Purkinje cell (primary cell): ENCODE measurements at places on chromosomes 3 and 15. TPM values are rescaled to one million over a fixed set of nuclear protein-coding genes. Genes with fewer than 3 reads are reported as not detected.

The CCDC54 gene
- not detected in 2 replicates for polyA plus RNA-seq

The B3GNT5 gene
- polyA plus RNA-seq = 63.6 and 65.3 TPM in 2 replicates

The CCR5 gene
- not detected in 2 replicates for polyA plus RNA-seq

The KNG1 gene
- polyA plus RNA-seq = not detected in 2 replicates

The OR5K2 gene
- polyA plus RNA-seq = not detected in 2 replicates

The CHRD gene
- 0.69 TPM in 1 of 2 replicates, not detected in the other for polyA plus RNA-seq

The TMEM212 gene
- polyA plus RNA-seq = not detected in 2 replicates

The PGBD4 gene
- 1.9 and 2.9 TPM in 2 replicates for polyA plus RNA-seq

The MFSD1 gene
- polyA plus RNA-seq = 19.8 and 24.5 TPM in 2 replicates

The KBTBD13 gene
- polyA plus RNA-seq = not detected in 2 replicates

The LINGO1 gene
- 0.60 and 6.4 TPM in 2 replicates for polyA plus RNA-seq

The TRIM59 gene
- polyA plus RNA-seq = 0.54 and 1.1 TPM in 2 replicates

The BCL2A1 gene
- not detected in 2 replicates for polyA plus RNA-seq

The P3H2 gene
- 0.29 and 2.3 TPM in 2 replicates for polyA plus RNA-seq

The EPHB1 gene
- polyA plus RNA-seq = 1.4 and 1.5 TPM in 2 replicates

The LEKR1 gene
- 0.15 and 1.7 TPM in 2 replicates for polyA plus RNA-seq

The ABHD14A gene
- 59.8 and 65.2 TPM in 2 replicates for polyA plus RNA-seq

The ZBED2 gene
- polyA plus RNA-seq = not detected in 2 replicates

The CPN2 gene
- not detected in 2 replicates for polyA plus RNA-seq

The TGM4 gene
- not detected in 2 replicates for polyA plus RNA-seq

The TWF2 gene
- polyA plus RNA-seq = 0.17 and 3.3 TPM in 2 replicates

The TP63 gene
- not detected in 2 replicates for polyA plus RNA-seq

The SLC51B gene
- polyA plus RNA-seq = not detected in 2 replicates

The ILDR1 gene
- polyA plus RNA-seq = not detected in 2 replicates

The FAM174B gene
- polyA plus RNA-seq = 47.9 and 62.1 TPM in 2 replicates

The ROBO2 gene
- polyA plus RNA-seq = 87.5 and 107 TPM in 2 replicates

The C15orf62 gene
- polyA plus RNA-seq = 0.21 TPM in 1 of 2 replicates, not detected in the other

The GLDN gene
- 14.9 and 18.5 TPM in 2 replicates for polyA plus RNA-seq

The MFN1 gene
- 25.9 and 27.7 TPM in 2 replicates for polyA plus RNA-seq

The SERPINI2 gene
- polyA plus RNA-seq = 0.44 and 5.8 TPM in 2 replicates

The CPNE9 gene
- 6.6 and 12.5 TPM in 2 replicates for polyA plus RNA-seq

The MASP1 gene
- polyA plus RNA-seq = 1.0 and 2.8 TPM in 2 replicates

The KLF15 gene
- 0.94 and 1.7 TPM in 2 replicates for polyA plus RNA-seq

The PAQR9 gene
- 5.6 and 6.5 TPM in 2 replicates for polyA plus RNA-seq

The PPM1L gene
- polyA plus RNA-seq = 20.3 and 23.6 TPM in 2 replicates

The PLSCR2 gene
- polyA plus RNA-seq = 9.1 and 10.3 TPM in 2 replicates

The GOLGA8S gene
- polyA plus RNA-seq = 0.19 and 0.53 TPM in 2 replicates

The FBXL2 gene
- 32.7 and 35.8 TPM in 2 replicates for polyA plus RNA-seq

The IL17RD gene
- polyA plus RNA-seq = 0.56 and 0.63 TPM in 2 replicates

The SLC9C1 gene
- not detected in 2 replicates for polyA plus RNA-seq

The ERC2 gene
- 11.0 and 24.8 TPM in 2 replicates for polyA plus RNA-seq
